NT2/D1 (cell line): ENCODE measurements at places on chromosomes 16 and 17.

DNA sequence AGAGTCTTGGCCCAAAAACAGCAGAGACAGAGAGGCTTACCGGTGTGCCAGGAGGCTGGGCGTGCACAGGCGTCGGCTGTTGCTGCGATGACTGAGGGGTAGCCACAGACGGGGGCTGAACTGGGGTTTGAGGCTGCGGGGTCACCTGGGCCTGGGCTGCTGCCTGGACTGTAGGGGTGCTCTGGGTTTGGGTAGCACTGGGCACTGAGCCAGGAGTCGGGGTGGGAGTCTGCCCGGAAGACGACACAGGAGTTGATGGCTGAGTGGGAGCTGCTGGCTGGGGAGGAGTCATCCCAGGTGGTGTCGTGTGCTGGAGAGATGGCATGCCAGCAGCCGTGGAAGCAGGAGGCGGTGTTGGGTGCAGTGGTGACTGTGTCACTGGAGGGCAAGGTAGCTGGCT, 53.2 kb upstream of the TRAP1 start:
- DNase-seq: no peak

GRCh38 chr16:71658771-71659170, 32.8 kb downstream of the MARVELD3 start:
- DNase-seq: no peak

DNA sequence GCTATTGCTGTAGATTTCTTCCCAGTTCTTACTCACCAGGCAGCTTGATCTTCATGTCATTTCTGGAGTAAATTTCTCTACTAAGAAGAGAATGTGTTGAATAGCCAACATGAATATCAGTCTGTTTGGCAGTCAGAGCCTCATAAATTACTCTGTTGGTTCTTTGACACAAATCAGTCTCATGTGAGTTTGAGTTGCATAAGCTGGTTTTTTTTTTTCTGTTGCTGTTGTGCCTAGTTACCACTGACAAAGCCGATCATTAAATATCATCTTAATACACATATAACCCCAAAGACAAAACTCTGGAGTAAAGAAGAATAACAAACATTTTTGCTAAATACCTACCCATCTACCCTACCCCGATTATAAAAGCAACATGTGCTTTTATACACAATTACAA, 240.5 kb upstream of the KCNJ16 start:
- no peak for DNase-seq

DNA sequence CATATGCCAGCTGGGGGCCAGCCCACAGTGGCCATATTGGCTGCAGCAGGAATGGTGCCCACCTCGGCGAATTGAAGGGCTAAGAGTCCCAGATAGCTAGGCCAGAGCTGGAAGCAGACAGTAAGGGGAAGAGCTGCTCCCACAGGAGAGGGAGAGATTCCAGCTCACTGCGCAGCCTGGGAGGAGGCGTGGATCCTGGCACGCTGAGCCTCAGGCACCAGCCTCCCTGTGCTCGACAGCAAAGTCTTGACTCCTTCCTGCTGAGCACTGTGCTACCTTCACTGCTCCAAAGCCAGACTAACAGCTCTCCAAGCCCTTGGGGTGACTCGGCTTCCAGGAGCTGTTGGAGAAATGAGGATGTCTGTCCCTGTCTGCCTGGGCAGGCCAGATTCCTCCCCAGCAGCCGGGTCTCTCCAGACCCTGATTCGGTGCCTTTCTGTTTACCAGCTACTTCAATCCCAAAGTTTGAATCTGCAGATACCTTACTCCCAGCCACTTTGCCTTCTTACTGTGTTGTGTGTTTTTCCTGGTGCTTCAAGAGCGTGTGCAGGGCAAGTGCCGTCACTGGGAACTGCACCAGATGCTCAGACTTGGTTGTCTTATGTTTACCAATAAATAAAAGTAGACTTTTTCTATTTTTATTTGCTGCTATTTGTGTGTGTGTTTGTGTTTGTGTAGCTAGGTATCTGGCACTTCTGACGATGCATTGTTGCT, 9.1 kb downstream of the CBX2 start:
- no peak for DNase-seq

DNA sequence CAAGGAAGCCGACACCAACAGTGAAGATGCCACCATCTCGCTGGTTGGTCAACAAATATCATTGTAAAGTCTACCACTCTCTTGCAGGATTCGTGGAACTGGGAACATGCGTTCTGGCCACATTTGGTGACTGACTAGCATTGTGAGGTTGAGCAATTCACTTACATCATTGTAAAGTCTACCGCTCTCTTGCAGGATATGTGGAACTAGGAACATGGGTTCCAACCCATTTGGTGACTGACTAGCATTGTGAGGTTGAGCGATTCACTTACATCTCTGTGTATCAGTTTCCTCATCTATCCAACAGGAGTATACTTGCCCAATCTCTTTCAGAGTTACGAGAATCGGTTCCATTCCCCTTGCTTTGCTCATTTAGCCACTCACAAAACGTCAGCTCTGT, 42.6 kb upstream of the RPH3AL start:
- DNase-seq: no peak

DNA sequence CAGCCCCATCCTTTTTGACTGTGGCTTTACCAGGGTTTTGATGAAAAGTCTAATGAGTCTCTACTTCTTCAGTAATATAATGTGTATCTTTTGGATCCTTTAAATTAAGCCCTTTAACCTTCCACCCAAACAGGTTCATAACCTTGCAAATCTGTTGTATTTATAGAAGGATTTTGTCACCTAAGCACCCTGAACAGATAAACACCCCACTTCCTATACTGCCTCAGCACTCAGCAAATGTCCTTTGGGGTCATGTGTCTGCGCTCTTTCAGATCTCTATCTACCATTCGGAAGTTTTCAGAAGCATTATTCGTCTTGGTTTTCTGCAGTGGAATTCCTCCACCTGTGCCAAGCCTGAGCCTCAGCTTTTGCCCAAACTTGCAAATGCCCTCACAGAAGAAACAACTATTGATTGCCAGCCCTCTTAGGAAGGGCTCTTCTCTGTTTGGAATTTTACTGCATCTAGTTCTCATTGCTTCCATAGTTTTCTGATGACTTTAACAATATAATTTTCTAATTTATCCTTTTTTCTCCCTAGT, 214.8 kb upstream of the KCNJ16 start:
- DNase-seq: no peak

GRCh38 chr17:16870253-16871245, 101.4 kb downstream of the TNFRSF13B start:
- no peak for DNase-seq

DNA sequence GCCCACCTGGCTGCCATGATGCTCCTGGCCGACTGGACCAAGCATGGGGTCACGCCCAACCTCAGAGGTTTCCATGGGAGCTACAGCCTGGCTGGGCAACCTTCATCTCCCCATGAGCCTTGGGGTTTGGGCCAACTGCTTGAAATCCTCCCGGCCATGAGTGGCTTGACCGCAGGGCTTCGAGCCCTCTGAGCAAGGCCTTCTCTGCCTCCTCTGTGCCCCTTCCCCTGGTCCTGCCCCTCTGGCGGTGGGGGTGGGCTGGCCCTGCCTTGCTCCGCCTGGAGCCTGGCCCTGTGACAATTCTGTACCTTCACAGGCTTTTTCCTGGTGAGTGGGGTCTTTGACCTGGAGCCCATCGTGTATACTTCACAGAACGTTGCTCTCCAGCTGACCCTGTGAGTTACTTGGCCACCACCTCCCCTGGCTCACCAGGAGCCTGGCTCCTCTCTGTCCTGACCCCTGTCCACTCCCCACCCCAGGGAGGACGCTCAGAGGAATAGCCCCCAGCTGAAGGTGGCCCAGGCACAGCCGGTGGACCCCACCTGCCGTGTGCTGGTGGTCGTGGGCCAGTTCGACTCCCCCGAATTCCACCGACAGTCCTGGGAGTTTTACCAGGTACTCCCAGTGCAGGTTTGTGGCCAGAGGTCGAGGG, 8.8 kb upstream of the BIRC5 start:
- DNase-seq: no peak

GRCh38 chr16:11502239-11502638, 84.5 kb downstream of the LITAF start:
- no peak for DNase-seq

DNA sequence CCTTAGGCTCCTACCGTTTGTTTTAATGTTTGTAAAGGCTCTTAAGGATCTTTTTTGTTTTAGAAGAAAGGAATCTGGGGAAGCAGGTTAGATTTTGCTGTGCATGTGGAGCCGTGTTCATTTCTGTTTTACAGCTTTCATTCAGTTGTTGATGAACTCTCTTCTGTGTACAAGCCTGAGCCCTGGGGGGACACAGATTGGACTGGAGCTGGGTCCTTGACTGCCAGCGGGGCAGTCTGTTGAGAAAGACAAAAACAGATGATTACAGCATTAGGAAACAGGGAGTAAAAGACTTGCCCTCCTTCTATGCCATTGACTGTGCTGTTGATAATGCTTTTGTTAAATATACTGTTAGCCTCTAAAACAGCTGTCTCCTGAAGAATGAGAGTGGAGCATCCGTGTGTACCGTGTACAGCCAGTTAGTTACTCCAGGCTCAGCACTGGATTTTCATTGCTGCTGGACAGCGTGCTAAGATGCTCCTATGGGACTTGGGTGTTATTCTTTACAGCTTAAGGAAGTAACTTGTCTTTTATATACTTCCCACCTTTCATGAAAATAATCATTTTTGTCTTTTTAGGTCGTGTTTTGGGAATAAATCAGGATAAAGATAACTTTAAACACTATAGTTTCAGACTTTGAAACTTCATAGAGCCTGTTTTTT, 3.2 kb downstream of the MAP1LC3B start:
- no peak for DNase-seq

- no peak for DNase-seq
Observed at GRCh38 chr16:19170043-19170655, 2.1 kb downstream of the SYT17 start.

DNA sequence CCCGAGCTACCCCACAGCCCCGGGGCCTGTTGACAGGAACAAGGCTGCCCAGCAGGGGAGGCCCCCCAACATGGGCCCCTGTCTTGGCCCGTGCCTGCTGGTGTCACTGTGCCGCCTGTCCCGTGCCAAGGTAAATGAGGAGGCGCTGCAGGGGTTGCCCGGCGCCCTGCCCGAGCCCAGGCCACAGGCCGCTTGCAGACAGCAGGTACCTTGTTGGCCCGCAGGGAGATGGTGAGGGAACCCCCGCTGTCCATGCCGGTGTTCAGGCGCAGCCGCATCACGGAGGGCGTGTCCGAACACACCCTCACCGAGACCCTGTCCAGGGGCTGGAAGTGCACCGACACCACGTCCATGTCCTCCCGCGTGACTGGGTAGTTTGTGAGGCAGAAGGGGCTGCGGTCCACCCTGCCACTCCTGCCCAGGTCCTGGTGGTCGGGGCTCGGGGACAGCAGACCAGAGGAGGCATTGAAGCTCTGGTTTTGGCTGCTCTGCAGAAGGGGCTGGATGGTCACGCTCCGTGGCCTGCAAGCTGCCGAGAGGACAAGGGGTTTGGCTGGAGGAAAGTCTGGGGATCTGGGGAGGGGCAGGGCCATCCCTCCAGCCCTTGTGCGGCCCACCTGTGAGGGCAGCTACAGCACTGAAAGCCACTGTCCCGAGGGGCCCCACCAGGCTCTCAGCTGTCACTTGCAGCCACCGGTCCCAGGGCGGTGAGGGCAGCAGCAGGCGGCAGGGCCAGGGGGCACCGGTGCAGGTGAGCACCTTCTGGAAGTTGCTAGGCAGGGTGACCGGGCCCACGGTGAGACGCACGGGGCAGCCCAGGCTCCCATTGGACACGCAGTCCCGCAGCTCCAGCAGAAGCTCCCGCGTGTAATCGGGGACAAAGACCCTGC, 5.6 kb downstream of the PGAP6 start:
- DNase-seq: no peak

DNA sequence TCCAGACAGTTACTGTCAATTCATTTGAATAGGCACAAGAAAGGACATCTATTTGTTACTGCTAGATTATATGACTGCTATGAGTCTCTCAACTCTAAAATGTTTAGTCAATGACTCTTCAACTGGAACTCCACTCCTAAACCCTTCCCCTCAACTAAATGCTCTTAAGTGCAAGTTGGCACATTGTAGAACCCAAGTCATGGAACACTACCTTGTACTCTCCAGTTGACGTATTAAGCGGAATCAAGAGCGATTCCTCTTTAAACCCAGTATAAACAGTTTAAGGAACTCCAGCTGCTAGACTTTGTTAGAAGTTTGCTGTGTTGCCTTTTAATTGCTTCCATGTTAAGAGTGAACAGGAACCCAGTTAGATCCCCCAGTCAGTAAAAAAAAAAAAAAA, 44.6 kb downstream of the STH start:
- DNase-seq: no peak

DNA sequence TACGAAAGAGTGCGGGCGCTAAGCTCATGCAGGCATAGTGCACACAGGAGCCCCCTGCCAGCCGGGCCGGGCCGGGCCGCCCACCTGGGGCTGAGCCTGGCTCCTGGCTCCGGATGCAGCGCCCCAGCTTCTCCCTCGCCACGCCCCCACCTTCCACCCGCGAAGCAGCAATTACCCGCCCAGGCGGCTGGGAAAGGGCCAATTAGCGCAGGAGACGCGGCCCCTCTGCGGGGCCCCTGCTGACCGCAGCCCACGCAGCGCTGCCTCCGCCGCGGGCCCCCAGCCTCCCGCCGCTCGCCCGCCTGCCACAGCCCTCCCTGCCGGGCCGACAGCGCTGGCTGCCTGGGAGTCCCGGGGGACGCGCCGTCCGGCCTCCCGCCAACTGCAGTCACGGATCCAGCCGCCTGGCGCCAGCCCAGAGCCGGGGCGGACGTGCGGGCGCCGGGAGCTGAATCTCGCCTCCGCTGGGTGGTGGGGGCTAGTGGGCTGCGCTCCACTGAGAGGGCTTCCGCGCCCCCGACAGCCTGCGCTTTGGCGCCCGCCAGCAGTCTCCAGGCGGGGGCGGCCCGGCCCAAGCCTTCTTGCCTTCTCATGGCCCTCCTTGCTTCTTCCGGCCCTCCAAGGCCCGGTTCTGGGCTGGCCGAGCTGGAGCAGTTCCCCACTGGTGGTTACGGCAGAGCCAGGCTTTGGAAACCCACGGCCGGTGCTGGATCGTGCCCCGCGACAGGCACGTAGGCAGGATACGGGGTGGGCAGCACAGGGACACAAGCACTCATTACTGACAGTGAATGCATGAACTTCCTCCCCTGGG, 14.9 kb upstream of the CBFB start:
- DNase-seq: no peak

DNA sequence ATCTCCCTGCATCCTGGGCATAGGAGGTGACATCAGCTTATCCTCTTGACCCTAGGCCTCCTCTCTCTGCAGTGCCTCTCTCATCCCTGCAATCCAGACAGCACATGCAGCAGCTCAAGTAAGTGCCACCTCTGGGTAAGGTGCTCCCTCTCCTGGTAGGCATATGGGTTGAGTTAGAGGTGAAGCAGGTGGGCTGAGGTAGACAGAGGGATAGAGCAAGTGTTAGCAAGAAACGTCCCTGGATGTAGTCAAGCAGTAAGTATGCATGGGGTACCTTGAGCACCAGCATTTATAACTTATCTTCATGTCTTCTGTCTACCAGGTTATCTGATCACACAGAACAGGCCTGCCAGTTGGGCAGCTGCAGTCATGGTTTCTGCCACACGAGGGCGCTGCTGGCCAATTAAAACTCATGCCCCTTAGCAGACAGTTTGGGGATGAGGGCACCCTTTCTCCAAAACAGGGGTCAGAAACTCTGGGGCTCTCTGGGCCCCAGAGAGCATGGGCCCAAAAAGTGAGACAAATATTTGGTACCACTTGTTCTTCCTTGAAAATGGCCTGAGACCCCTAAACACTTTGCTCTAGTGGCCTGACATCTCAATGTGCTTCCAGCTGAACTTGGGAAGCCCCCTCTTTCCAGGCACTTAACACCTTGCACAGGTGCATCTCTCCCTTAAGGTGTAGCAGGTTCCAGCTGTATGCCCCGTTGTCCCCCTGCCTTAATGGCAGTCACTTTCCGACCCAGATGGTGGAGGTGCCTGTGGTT, 59.8 kb downstream of the NEUROD2 start:
- peak; percentile 32 for DNase-seq

- DNase-seq: no peak
Observed at GRCh38 chr17:17500999-17501605, 4.9 kb upstream of the RASD1 start.

- DNase-seq: no peak
Observed at GRCh38 chr16:2675021-2675420, 7.3 kb upstream of the KCTD5 start.
